ENCODE measurements at places on chromosomes 7 and 10. TPM values are rescaled to one million over a fixed set of nuclear protein-coding genes. Genes with fewer than 3 reads are reported as not detected.

LRRC18 gene
- 0.17 TPM for polyA plus RNA-seq

JCAD gene
- 29.8 TPM for polyA plus RNA-seq

PRKG1 gene
- 12.9 TPM for polyA plus RNA-seq

HOXA6 gene
- polyA plus RNA-seq: 24.4 TPM

WIPF3 gene
- polyA plus RNA-seq: 5.0 TPM

TRIM50 gene
- 0.21 TPM for polyA plus RNA-seq

GIMAP4 gene
- 27.7 TPM for polyA plus RNA-seq

BTBD16 gene
- 1.6 TPM for polyA plus RNA-seq

GIMAP5 gene
- polyA plus RNA-seq: 5.9 TPM

SEC23IP gene
- 68.2 TPM for polyA plus RNA-seq

NPSR1 gene
- polyA plus RNA-seq: not detected

GRCh38 chr10:89280508-89280907 lies 21.3 kb upstream of the IFIT2 start:
- DNase-seq: no peak

GRCh38 chr10:13834581-13835286 lies 248.0 kb downstream of the PRPF18 start:
- no peak for DNase-seq

- DNase-seq: no peak
Observed at GRCh38 chr10:133072196-133072595, 15.5 kb upstream of the ADGRA1 start.

DNA sequence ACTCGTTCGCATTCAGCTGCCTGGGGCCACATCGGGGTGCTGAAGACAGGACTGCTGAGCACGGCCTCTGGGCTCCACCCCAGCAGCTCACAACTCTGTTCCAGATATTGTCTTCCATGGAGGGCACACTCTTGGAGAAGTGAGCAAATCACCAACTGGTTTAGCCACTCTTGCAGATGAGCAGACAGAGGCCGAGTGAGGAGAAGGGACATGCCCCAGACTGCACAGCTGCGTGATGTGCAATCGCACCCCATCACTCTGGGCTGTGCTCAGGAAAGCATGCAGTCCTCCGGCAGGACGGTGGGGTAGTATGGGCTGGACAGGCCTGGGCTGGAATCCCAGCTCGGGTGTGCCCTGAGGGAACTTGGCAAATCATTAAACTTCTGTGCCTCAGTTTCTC lies 111.6 kb downstream of the FAM53B start:
- no peak for DNase-seq

DNA sequence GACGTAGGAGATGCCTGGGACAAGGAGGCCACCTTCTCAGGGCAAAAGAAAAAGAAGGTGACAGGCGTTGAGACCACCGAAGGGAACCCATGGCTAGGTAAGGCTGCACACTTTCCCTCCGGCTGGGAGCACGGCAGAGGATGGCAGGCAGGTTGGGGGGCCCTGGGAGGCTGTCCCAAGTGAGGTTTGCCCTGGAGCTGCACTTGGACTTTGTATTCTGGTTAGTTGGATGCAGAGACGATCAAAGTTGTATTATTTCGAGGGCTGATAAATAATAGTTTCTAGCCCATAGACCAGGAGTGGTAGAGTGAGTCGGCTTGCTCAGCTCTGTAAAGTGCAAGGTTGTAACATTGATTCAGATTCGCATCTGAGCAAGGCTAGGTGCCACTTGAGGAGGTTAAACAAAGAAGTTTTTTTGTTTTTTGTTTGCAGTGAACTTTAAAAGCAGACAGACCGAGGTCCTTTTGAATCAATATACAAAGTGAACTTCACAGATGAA lies 608 bp downstream of the ENTPD7 start:
- DNase-seq: no peak

- no peak for DNase-seq
Observed at GRCh38 chr7:151175047-151175792, 7.7 kb upstream of the GBX1 start.

GRCh38 chr10:117425974-117426566 lies 50.8 kb upstream of the PDZD8 start:
- no peak for DNase-seq

- DNase-seq: no peak
Observed at GRCh38 chr10:31648966-31649365, 279.7 kb downstream of the ARHGAP12 start.

DNA sequence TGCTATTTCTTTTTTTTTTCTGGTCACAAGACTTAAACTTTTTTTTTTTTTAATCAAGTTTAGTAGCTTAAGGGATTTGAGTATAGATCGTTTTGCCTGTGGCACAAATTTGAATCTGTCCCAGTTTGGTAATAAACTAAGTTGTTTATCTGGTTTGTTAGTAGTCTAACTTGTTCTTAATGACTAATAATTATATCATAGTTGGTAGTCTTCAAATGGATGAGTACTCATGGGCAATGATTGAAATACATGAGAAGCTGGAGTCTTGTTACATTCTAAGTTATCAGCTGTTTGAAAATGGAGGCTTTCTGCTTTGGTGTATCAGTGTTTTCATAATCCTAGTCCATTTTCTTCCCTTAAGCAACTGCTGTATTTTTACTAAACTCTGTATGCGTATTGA lies 12.3 kb downstream of the BTAF1 start:
- DNase-seq: no peak

DNA sequence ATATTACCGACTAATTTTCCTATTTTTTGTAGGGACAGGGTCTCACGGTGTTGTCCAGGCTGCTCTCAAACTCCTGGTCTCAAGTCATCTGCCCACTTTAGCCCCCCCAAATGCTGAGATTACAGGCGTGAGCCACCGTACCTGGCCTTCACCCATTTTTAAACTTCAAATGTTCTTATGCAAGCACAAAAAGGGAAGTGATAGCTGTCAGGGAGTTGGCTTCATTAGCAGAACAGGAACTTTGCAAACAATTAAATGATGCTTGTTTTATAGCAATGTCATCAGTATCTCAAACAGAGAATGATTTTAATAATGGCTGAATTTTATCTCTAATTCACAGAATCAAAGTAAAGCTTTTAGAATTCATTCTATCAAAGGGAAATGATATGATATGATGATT lies 49.8 kb upstream of the FAM171A1 start:
- no peak for DNase-seq

DNA sequence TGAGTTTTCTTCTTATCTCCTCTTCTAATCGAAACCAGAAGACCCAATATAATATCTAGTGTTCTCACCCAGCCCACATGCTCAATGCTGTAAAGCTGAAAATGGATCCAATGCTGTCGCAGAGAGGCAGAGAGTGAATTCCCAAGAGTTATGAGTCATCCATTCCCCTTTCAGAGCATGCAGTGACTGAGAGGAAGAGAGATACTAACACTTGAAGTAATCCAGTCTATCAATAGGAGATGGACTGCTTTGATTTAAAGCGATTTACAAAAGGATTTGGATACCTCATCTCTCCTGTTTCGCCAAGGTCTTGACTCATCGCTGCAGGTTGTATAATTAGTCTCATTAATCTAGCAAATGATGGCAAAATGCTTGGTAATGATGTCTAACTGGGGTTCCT lies 41.5 kb upstream of the PRKCQ start:
- DNase-seq: no peak

DNA sequence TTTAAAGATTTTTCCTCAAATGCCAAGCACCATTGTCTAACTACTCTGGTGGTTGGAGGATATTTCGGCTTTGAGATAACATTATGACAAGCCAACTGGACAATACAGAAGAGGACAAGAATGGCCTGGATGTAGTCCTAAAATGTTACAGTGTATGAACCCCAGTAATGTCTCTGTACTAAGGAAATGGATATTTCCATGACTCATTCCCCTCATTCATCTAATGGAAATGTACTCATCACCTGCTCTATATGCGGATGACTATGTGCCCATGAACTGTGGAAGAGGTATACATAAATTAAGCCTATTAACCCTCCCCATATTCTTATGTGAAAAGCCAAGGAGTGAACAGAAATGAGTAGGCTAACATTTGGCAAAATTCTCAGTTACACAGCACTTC lies 207.9 kb downstream of the CACNA2D1 start:
- DNase-seq: no peak

DNA sequence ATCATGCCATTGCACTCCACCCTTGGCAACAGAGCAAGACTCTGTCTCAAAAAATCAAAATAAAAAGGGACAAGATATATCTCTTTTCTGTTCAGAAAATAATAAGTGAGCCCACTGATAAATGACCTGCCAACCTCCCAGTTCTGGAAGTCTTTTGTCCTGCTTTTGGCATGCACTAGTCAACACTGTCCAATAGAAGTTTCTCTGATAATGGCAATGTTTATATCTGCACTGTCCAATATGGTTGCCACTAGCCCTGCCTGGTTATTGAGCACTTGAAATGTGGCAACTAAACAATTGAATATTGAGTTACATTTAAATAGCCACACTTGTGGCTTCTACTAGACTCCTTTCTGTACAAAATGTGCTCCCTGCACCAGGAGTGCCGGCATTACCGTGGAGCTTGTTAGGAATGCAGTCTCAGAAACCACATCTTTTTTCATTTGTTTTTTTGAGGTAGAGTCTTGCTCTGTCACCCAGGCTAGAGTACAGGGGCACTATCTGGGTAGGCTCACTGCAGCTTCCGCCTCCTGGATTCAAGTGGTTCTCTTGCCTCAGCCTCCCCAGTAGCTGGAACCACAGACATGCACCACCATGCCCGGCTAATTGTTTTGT lies 229.7 kb downstream of the CACNB2 start:
- no peak for DNase-seq

GRCh38 chr10:119176166-119176565 lies 2.4 kb downstream of the PRDX3 start:
- no peak for DNase-seq

GRCh38 chr10:110002801-110003523 lies 4.8 kb upstream of the ADD3 start:
- no peak for DNase-seq

DNA sequence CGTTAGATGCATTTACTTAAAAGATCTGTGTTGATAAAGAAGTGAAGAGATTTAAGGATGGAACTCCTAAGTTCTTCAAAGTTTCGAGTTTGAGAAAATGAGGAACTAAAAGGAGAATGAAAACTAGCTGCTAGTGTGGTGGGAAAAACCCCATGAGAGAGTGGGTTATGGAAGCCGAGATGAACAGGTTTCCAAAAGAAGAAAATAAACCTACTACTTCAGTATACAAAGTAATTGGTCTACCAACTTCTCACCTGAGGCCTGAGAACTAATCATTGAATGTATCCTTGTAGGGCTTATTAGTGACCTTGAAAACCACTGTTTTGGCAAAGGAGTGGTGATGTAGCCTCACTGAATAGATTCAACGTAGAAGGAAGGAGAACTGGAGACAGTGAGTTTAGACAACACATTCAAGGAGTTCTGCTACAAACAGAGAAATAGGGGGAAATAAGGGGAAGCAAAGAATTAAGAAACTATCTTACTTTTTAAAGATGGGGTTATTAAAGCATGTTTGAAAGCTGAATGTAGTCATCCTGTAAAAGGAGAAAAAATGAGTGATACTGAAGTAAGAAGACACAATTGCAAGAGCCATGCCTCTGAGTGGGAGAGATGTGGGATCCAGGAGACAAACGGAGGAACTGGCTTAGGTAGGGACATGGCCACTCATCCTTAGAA lies 50.8 kb downstream of the CH25H start:
- DNase-seq: no peak

DNA sequence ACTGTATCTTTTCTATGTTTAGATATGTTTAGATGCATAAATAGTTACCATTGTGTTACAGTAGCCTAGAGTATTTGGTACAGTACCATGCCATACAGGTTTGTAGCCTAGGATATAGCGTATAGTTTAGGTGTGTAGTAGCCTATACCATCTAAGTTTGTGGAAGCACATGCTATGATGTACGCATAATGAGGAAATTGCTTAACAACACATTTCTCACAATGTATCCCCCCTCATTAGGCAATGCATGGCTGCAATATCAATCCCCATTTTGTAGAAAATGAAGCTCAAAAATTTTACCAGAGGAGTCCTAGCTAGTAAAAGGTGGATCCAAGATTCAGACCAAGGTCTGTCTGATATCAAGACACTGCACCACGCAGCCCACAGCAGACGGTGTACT lies 376.4 kb upstream of the NFE2L3 start:
- no peak for DNase-seq

DNA sequence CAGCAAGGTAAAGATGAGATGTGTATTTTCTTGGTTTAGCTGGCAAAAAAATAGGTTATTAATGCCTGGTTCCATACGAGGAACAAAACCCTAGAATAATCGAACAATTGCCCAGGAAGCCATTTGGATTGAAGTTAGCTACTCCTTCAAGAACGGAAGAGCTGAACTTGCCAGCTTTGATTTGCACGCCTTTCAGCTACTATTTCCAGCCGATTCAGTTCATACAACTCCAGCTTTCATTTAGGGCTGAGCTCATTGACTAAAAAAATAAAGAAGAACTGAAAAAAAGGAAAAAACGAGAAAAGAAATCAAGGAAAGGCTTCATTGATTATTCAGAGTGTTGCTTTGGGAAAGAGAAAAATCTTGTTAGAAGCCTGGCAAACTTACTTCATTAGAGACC lies 60.4 kb downstream of the PTN start:
- no peak for DNase-seq

GRCh38 chr7:151894111-151895007 lies 17.4 kb upstream of the PRKAG2 start:
- no peak for DNase-seq

GRCh38 chr10:102994531-102995295 lies 76.6 kb downstream of the CNNM2 start:
- DNase-seq: no peak

GRCh38 chr10:121084675-121085070 lies 233.5 kb downstream of the WDR11 start:
- no peak for DNase-seq

- DNase-seq: no peak
Observed at GRCh38 chr7:40437498-40437897, 302.7 kb downstream of the SUGCT start.

GRCh38 chr10:38209332-38209731 lies 115.2 kb downstream of the ZNF37A start:
- DNase-seq: no peak

DNA sequence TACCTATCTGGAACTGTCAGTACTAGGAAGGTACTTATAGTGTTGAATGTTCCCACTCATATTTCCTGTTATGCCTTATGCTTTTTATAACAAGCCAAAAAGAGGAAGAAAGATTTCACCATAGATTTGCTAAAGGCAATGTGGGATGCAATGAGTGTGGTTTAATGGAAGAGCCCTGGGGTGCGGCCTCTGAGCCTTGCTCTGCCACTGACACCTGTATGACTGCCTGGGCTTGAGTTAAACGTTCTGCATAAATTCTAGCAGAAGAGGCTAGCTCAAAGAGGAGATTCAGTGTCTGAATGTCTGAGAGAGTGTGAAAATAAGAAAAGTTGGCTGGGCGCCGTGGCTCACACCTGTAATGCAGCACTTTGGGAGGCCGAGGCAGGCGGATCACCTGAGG lies 143.8 kb downstream of the TPST1 start:
- DNase-seq: no peak

GRCh38 chr7:1457059-1457948 lies 2.0 kb downstream of the MICALL2 start:
- DNase-seq: no peak

Data from right renal cortex interstitium (tissue), 3 donors.